Glutamatergic neuron (in vitro differentiated cells): ENCODE measurements at places on chromosomes 7 and 10. TPM values are rescaled to one million over a fixed set of nuclear protein-coding genes. Genes with fewer than 3 reads are reported as not detected.
A peak's percentile ranks its signal among the peaks of the same experiment; 100 is the strongest.

Gene TRIM8
- 74.8 TPM for total RNA-seq

Gene CPN1
- not detected for total RNA-seq

GRCh38 chr10:5809527-5810154 is 3.6 kb downstream of the GDI2 start:
- H3K27ac ChIP-seq, result peak overlapping the region; percentile 31
- peaks cover 4% of the 10 kb centered on the region for H3K27me3 ChIP-seq
- H3K4me1 ChIP-seq, result peaks cover 27% of the 10 kb centered on the region

DNA sequence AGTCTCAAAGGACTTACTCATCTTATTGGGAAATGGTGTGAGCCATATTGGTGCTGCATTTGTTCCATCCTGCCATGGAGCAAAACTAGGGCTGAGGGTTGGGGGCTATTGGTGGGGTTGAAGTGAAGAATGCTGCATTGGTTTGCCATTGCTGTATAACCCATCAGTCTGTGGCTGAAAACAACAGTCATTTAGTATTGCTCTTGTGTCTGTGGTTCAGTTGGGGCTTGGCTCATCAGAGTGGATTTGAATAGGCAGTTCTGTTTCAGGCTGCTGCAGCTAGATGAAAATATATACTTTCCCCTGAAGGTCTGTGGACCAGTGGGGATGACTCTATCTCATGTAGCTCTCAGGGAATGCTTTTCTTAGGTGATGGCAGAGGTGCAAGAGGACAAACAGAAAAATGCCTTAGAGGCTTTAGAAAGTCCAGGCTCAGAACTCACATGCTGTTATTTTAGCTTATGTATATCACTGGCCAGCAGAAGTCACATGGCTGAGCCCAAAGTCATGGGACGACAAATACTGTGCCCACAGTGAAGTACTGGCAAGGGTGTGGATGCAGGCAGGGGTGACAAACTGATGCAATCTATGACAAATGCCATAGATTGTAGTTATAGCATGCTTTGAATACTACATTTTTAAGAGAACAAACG is 15.2 kb upstream of the EXOC6 start:
- H3K27ac ChIP-seq, result no peak overlapping the region
- H3K27me3 ChIP-seq, result peaks cover 4% of the 10 kb centered on the region
- DNase-seq, result no peak
- no peaks in the 10 kb centered on the region for H3K36me3 ChIP-seq
- H3K4me3 ChIP-seq, result no peak overlapping the region

DNA sequence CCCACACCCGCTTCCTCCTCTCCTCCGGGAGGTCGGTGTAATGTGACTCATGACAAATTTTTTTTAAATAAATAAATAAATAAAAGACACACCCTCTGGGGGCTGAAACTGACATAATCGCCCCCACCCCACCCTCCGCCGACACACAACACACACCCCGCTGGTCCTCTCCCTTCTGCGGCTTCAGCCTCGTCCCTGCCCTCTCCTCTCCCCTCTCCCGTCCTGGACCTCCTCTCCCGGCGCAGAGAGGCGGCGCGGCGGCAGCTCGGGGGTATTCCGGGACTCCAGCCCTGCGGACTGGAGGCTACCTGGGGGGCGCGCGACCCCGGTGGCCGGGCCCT is 686 bp downstream of the ABI1 start:
- H3K36me3 ChIP-seq, result no peaks in the 10 kb centered on the region
- DNase-seq, result peak; percentile 71
- H3K4me3 ChIP-seq, result peak overlapping the region; percentile 96
- peaks cover 3% of the 10 kb centered on the region for H3K27me3 ChIP-seq
- H3K27ac ChIP-seq, result peak overlapping the region; percentile 87
- H3K4me1 ChIP-seq, result peaks cover 15% of the 10 kb centered on the region
